ENCODE measurements at places on chromosomes 1 and 21.
A peak's percentile ranks its signal among the peaks of the same experiment; 100 is the strongest.

- peak; percentile 57 for DNase-seq
These were observed 59.9 kb downstream of the WNT9A start for GRCh38 chr1:227887697-227888403.

DNA sequence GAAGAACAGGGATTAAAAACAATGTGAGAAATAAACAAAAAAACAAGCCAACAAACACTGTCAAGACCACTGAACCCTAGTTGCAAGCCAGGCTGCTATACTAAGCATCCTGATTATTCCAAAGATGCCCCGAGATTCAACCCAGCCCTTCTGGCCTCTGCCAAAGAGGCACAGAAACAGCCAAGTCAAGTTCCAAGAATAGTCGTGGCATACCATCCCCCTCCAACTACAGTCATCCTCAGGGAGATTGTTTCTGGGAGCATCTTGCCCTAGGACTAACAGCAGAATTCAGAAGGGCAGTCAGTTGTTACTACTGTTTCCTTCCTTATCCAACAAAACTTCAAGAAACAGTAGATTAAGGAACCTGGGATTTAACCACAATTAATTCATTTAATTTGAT, 52.3 kb downstream of the ABL2 start:
- no peak for DNase-seq

DNA sequence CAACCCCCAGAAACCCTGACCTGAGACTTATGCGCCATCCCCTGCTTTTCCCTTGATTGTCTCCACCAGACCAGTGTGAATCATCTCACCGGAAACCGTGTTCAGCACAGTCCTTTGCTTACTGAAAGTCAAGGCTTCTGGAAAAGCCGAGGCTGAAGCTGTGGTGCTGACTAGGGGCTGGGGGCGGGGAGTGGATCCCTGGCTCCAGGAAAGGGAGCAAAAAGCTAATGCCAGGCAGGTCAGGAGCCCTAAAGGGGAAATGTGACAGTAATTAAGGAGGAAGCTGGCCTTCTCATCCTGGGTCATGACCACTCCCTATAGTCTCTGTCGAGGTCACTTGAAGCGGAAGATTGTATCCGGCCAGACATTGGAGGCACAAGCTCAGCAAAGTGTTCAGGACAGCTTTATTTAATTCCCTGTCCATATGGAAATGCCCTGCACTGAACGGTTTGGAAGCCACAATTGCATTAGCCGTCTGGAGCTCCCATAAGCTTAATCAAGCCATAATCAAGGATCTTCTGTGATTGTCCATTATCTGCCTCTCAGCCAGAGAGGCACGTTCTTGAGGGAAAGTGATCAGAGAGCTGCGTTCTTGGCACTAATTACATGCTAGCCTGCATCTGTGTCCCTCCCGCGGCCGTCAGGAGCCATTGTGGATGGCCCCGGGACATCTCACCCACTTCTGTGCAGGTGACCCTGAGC, 403.6 kb downstream of the RRAGC start:
- DNase-seq, result no peak

DNA sequence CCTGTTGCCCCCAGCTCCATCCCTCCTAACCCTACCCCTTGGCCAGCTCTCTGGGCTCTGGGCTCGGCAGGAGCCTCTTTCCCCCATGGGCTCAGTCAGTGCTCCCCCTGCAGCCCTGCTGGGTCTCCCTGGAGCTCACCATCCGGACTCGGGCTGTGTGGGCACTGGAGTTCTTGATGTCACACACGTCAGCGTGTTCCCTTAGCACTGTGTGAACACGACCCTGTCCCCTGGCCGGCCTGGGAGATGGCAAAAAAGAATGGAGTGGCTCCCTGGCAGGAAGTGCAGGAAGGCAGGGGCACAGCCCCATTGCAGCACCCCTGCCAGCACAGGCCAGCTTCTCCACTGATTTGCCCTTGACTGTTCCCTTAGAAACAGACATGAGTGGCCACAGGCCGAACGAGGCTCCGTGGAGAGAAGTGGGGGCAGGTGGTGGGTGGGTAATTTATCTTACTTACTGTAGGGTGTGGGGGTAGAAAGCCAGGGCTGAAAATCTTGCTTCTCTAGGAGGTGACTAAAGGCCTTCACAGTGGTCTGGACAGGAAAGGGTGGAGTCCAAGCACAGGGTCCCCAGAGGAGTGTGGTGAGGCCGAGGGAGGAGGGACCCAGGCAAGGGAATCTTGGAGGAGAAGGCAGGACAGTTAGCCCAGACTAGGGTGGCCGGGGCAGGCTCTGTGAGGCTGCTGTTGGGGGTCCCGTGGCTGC, 381.7 kb upstream of the VAMP3 start:
- peak; percentile 39 for DNase-seq

- no peak for DNase-seq
These were observed 711.2 kb downstream of the MRPL39 start for GRCh38 chr21:24895885-24896734.

DNA sequence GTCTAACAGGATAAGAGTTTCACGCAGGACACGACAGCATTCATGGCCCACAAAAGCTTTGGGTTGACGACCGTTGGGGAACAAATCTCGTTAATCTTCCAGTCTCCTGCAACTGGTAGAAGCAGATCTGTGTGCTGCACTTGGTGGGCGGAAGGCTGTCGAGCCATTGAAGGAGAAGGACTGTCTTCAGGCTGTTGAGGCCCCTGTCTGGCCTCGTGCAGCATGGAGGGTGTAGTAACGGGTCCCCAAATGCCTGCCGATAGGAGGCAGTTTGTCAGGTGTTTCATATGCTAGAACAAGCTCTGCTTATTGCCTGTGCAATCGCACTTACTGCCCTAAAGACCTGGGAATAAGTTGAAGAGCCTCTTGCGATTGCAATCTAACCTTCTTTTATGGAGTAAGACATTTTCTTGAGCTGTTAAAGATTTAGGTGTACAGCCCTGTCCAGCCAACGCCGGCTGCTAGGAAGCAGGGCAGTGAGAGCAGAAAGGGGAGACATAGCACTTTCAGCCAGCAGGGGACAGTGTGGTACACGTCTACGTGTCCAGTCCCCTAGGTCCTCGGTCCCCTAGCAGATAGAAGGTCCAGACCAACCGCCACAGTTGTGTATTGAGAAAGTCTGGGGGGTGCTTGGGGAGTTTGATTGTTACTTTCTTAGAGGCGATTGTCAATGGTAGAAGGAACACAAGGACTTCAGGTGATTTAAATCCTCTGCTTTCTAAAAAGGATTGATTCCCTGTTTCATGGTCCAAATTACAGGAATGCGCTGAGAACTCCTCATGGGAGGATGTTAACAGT, 102.3 kb upstream of the TMPRSS2 start:
- peak; percentile 77 for DNase-seq

DNA sequence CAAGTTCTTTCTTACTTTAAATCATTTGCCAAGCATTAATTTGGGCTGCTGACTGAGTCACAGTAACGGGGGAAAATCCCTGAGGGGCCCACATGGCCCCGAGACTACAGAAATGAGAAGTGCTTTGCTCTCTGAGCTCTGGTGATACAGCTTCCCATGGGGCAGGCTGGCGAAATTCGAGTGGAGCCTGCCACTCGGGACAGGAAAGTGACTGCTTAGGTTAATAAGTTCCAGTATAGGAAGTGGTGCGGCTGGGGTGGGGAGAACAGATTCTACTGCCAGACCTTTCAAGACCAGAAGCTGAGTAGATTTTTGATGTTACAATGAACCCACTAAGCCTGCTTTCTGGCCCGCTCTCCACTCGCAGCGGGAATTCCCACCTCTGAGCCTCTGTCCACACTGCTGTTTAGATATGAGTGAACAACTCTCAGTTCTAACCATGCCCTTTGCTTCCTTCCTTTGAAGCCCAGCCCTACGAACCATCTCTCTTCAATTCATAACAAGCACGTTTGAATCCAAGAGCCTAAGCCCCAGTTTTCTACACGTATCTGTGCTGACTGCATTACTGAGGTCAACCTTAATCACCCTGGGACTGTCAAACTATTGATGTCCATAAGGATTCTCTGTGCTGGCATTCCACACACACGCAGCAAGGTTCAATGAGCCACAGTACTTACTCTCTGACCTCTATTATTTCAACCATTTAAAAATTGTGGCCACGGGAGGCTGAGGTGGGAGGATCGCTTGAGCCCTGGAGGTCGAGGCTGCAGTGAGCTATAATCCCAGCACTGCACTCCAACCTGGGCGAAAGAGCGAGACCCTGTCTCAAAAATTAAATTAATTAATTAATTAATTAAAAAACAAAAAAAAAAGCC, 9.6 kb downstream of the ZBTB17 start:
- no peak for DNase-seq

- no peak for DNase-seq
These were observed 18.7 kb downstream of the AK4 start for GRCh38 chr1:65166572-65167305.

DNA sequence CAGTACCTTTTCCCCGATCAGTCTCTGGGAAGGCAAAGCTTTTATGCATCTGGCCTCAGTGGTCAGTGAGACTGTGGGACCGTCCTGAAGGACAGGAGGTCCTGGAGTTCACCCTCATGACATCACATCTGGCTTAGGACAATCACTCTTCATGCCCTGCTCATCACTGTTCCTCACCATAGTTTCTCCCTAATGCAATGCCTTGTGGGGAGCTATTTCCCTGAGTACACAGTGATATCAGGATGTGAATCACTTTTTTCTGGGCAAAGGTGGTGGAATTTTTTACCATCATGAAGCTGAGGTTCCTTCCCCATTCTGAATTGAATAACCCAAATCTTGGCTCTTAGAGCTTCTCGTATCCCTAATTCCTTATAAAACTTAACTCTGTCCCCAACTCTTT, 34.8 kb upstream of the CFAP126 start:
- no peak for DNase-seq

- no peak for DNase-seq
These were observed 15.2 kb downstream of the CDK18 start for GRCh38 chr1:205519541-205520131.

DNA sequence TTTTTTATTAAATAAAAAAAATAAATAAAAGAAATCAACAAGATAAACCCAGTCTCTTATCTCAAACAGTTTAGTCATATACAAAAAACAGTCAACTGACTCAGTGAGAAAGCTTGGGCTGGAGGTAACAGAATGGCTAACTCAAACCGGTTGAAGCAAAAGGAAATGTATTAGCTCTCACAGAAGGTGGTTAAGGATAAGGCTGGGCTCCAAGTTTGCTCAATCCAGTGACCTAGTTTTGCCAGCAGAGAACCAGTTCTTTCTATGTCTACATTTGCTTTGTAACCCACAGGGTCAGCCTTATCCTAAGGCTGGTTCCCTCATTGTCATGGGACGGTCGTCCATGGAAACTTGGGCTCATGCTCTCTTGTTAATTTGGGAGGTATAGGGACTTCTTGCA, 144.5 kb upstream of the L1TD1 start:
- no peak for DNase-seq

DNA sequence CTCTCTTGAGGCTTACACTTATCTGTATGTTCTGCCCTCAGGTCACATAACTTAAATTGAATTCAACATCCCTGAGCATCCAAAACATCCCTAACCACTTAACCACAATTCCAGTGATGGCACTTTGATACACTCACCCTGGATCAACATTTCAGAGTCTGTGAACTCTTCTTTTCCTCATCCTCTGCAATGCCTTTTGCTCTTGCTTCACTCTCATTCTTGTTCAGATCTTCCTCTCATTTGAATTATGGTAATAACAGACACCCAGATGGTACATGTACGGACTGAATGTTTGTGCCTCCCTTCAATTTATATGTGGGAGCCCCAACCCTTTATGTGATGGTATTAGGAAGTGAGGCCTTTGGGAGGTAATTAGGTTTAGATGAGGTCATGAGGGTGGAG, 33.4 kb downstream of the PTGER3 start:
- DNase-seq, result no peak

- DNase-seq, result peak; percentile 43
These were observed 9.5 kb downstream of the MR1 start for GRCh38 chr1:181043025-181043888.

- DNase-seq, result no peak
These were observed 137.1 kb downstream of the PLA2G4A start for GRCh38 chr1:186965847-186966246.

DNA sequence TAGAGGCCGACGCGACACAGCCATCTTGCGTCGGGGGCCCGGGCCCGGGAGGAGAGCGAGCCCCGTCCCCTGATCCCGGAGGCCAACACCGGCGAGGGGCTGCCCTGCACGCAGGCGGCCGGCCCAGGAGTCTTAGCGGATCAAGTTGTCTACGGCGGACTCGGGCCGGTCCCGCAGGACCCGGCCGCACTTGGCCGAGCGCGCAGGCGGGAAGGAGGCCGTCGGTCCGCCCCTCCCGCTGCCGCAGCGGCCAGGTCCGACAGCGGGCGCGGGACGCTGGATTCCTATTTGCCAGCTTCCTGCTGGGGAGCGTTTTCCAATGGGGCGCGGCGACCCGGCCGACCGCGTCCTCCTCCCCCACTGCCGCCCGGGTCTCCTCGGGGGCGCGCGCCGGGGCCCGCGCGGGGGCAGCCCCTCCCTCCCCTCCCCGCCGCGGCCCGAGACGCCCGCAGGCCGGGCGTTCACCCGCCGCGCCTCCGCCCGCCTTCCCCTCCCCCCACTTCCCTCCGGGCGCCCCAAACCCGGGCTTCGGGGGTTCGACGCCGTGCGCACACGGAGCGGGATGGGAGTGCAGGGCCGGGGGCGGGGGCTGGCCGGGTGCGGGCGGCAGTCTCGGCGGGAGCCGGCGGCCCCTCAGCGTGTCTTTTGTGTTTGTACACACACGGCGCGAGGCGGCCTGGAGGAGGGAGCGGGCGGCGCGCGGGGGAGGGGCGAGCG, 517 bp upstream of the H3-3A start:
- DNase-seq, result peak; percentile 81

DNA sequence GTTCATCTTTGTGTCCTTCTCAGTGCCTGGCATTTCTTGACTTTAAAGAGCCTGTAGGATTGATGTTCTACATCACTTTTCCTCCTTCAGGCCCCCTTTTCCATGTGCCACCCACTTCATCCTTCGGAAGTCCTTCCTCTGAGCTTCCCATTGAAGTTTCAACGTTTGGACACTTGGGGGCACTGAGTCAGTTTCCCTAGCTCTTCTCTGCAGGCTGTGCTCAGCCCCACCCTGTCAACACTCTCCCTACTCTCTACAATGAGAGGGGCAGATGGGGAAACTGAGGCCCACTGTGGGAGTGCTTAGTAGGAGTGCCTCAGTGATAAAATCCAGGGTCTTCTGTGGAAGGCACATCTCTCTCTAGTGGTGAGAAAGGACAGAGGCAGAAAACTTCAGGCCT, 11.9 kb downstream of the KCNJ10 start:
- DNase-seq, result no peak

GRCh38 chr1:200027264-200027823, at the start of gene NR5A2:
NR5A2 (plus strand) TSS chr1:200027710; CDS start chr1:200027848, 138 bp downstream.
- DNase-seq, result no peak

GRCh38 chr1:48775831-48776392, 779 bp downstream of the BEND5 start:
- no peak for DNase-seq

GRCh38 chr1:195608883-195609282, 999.4 kb downstream of the KCNT2 start:
- DNase-seq, result no peak

DNA sequence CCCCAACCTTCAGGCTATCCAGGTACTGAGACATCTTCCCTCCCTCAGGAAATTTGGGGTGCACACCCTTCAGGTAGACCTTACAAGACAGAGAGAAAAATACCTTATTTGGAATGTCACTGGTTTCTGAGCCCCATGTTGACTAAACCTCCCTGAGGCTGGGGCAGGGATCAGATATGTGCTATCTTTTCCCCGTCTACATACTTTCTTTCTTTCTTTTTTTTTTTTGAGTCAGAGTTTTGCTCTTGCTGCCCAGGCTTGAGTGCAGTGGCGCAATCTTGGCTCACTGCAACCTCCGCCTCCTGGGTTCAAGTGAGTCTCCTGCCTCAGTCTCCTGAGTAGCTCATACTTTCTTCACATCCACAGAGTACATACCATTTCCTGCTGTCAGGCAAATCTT, 1.6 kb downstream of the CYB5R1 start:
- DNase-seq, result no peak
